ENCODE measurements at places on chromosomes 2 and 18. TPM values are rescaled to one million over a fixed set of nuclear protein-coding genes. Genes with fewer than 3 reads are reported as not detected.

The SNORC gene
- 0.41 TPM for total RNA-seq

The TLX2 gene
- total RNA-seq: not detected

The ICOS gene
- 2.0 TPM for total RNA-seq

The IL1RL2 gene
- 0.68 TPM for total RNA-seq

GRCh38 chr2:64437883-64438282 lies 16.1 kb upstream of the LGALSL start:
- no peaks in the 10 kb centered on the region for H3K27me3 ChIP-seq
- no peak overlapping the region for H3K4me3 ChIP-seq
- no peak for DNase-seq
- no peaks in the 10 kb centered on the region for H3K36me3 ChIP-seq

DNA sequence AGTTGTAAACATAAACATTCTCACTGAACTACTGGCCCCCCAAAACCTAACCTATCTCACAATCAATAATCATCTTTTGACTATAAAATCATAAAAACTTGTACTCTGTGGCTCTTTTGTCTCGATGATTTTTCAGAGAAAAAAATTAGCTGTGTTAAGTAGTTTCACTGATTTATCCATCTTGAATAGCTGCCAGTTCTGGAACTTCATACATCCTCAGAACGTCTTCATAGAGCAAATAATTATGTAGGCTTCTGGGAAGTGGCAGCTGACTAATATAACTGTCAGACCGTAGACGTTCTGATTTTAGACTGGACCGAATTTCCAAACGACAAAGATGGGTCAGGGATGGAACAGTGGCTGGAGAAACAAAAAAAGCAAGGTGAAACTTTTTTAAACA lies 97.3 kb upstream of the CHAC2 start:
- no peak for DNase-seq
- no peaks in the 10 kb centered on the region for H3K4me1 ChIP-seq
- H3K4me3 ChIP-seq: no peak overlapping the region

- no peaks in the 10 kb centered on the region for H3K27me3 ChIP-seq
- no peak overlapping the region for H3K27ac ChIP-seq
- DNase-seq: no peak
- H3K4me1 ChIP-seq: no peaks in the 10 kb centered on the region
These were observed 1.4 kb upstream of the GALNT13 start for GRCh38 chr2:153870308-153870707.
